ENCODE measurements at places on chromosomes 3 and 15.
A peak's percentile ranks its signal among the peaks of the same experiment; 100 is the strongest.

DNA sequence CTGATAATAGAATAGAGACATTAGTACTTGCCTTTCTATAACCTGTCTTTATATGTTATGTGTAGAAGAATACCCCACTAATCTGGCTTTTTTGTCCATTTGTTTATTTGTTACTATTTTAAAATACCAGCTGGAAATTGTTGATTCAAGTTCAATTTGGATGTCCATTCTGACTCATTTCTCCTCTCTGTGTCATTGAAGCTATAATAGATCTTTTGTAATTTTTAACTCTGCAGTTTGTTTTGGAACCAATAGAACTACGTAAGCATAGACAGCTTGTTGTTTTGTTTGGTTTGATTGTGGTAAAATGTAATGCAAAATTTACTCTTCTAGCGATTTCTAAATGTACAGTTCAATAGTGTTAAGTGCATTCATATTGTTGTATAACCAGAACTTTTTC, 390.4 kb downstream of the ZIC1 start:
- DNase-seq, result no peak

- DNase-seq, result no peak
These were observed 50.6 kb downstream of the ARHGEF3 start for GRCh38 chr3:56751056-56751707.

GRCh38 chr3:54954022-54954421, 26.2 kb upstream of the LRTM1 start:
- DNase-seq, result no peak

- DNase-seq, result no peak
These were observed 33.5 kb downstream of the RPL22L1 start for GRCh38 chr3:170836491-170836890.

DNA sequence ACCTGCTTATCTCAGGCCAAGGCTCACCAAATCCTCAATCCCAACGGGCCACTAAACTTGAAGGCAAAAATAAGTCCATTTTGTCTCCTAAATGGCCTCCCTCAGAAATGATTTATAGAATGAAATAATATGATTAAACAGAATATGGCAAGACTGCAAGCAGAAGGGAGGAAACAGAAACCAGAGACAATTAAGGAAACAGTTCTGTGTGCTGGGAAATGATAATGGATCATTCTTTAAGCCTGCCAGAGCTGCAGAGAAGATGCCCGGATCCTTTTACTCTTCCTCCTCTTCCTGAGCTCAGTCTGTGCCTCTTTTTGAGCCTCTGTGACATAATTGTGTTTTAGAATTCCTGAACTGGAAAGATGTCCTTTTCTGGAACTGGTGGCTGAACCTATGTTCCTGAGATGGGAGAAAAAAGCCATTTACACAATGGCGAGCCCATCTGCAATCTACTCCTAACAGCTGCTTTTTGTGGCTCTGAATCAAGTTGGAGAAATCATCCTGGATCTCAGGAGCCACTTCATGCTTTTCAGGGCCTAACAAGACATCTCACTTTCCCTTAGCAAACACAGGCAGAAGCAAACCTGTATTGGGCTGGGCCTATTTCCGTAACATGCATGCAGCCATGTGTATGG, 2.8 kb upstream of the ABHD2 start:
- DNase-seq, result peak; percentile 8

- DNase-seq, result no peak
These were observed 41.6 kb upstream of the DUSP7 start for GRCh38 chr3:52097851-52098507.

GRCh38 chr3:136078421-136079364, 113.2 kb downstream of the PPP2R3A start:
- peak; percentile 4 for DNase-seq

GRCh38 chr3:33428734-33429133, 11.5 kb downstream of the UBP1 start:
- no peak for DNase-seq

DNA sequence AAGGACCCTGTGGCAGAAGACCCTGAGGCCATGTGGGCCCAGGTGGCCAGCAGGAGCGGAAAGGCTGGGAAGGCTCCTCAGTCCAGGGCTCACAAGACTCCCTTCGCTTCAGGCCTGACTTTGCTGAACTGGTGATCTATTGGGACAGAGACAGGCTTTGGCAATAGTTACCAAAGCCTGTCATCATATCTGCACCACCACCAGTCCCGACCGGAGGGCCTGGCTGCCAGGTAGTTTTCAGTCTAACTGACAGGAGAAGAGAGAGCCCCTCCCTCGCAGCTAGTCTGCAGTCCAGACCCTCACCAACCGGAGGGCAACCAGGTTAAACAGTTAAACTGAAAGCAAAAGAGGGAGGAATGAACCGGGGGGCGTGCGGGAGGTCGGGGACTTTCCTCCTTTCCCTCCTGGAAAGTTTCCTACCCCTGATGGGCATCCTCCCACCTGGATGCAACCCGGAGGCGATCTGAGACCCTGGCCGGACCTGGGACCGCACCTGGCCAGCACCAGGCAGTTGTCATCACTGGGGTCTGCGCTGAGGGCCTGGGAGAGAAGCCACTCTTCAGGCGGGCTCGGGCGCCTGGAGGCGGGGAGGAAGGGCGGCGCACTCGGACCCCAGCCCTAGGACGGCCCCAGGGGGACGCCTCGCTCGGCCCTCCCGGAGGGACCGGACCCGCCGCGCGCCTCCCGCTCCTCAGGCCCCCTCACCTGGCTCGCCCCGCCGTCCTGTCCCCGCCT, 435 bp downstream of the RAB27A start:
- no peak for DNase-seq

GRCh38 chr3:115792206-115792955, 169.1 kb downstream of the GAP43 start:
- DNase-seq, result no peak

DNA sequence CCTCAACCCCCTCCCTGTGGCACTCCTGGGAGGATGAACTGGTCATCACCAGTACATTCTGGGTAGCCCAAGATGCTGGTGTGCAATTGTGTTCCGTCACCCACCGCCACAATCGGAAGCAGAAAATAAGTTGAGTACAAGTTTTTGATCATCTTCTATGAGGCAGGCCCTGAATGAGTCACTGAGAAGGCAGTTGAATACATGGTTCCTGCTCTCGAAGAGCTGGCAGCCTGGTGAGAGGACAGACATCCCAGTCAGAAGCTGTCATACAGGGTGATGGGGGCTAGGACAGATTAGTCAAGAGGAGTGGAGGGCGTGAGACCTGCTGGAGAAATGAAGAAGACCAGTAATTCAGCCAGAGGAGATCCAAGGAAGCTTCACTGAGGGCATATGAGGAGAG, 6.2 kb downstream of the CEMIP start:
- no peak for DNase-seq

- no peak for DNase-seq
These were observed 87.7 kb downstream of the ETFA start for GRCh38 chr15:76223521-76223920.

DNA sequence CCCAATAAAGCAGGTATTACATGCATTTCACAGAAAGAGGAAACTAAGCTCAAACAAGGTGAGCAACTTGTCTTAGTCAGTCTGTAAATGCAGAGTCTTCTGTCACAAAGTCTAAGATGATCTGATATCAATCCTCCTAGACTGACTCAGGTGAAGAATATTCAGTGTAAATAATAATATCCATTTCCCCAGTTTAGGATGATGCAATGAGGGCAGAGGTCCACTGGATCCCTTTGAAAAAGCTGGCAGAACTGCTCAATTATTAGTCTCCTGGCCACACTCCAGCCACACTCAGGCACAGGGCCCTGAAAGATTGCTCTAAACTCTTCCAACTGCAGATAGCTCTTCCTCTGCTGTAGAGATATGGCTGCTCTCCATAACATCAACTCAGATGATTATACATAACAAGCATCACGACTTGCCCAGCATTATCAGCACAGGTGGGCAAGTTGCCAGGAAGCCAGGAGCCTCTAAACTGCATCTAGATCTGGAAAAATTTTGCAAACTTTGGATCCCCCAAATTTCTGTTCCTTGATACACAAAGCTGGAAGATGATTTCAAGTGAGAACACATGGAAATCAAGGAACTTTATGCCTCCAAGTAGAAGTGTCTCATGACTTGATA, 129.8 kb upstream of the CPNE4 start:
- DNase-seq, result no peak

DNA sequence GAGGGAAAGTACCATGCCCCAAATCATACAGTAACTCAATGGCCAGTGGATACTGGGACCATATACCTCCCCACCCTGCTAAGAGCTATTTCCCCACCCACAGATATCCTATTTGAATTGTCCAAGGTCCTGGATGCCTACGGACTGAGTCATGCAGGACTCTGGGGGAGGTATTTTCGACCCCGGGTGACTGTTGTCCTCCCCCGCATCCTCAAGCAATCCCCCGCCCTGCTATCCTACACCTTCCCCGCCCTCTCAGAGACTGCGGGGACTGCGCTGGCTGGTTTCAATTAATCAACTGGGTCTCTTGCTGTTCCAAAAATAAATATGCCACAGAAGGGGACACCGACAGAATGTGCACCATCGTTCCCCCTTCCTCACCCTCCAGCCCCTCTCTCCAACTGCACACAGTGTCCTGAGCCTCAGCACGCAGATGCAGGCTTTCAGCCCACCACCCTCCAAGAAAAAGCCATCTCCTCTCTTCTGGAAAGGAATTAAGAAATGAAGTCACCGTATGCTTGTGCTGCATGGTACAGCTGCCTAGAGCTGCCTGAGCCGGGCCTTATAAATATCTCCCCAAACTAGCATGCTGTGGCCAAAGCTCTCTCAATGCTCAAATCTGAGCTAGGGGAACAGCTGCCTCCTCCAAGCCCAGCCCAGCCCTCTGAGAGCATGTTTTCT, 8.1 kb downstream of the CAV3 start:
- no peak for DNase-seq

GRCh38 chr3:30231277-30232141, 374.9 kb upstream of the TGFBR2 start:
- DNase-seq, result no peak

GRCh38 chr3:34261001-34261385, 462.6 kb downstream of the PDCD6IP start:
- no peak for DNase-seq

GRCh38 chr15:66779331-66780009, 77.4 kb downstream of the SMAD6 start:
- DNase-seq, result no peak

DNA sequence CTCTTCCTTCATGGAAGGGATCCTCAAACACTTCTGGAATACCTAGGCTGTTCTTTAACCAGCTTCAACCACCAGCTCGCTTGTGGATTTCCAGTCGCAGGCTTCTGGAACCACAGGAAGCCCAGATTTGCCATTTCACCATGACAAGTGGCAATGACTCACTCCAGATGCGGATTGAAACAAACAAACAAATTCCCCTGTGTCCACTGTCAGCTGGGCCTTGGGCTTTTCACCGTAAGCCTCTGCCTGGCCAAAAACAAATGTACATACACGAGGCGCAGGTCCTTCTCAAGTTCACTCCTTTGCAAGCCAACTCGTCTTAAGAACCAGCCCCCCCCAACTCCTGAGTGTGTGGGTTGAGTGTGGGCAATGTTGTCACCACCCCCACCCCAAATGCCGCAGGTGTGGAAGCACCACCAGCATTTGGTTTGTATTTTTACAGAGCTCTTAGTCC, 8.8 kb downstream of the BCL6 start:
- DNase-seq, result no peak

DNA sequence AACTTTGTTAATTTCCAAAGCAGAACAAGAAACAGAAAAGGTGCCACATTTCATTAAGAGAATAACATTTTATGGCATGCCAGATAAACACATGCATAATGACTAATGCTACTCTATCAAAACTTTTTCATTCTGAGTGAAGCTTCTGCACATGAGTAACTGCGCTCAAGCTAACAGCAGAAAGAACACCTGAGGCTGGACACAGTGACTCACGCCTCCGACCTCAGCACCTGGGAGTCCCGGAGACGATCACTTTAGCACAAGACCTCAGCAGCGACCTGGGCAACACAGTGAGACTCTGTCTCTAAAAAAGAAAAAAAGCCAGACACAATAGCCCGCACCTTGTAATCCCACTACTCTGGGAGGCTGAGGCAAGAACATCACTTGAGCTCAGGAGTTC, 70.6 kb downstream of the ACAP2 start:
- no peak for DNase-seq

GRCh38 chr3:8336456-8336855, 165.2 kb upstream of the LMCD1 start:
- DNase-seq, result no peak

DNA sequence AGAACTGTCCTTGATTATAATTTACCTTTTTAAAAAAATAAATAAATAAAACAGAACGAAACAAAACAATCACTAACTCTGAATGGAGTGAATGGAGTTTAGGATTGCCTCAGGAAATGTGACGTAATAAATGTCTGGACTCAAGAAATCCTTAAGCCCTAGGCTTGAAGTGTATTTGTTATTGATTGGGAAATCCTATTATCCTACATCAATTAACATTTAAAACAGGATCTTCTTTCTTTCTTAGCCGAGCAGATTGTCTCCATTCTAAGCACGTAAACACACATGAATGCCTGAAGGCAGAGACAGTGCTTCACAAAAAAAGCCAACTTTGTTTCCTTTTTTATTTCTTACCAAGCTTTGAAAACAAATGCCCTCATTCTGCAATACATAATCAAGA, 33.4 kb downstream of the KAT2B start:
- no peak for DNase-seq

DNA sequence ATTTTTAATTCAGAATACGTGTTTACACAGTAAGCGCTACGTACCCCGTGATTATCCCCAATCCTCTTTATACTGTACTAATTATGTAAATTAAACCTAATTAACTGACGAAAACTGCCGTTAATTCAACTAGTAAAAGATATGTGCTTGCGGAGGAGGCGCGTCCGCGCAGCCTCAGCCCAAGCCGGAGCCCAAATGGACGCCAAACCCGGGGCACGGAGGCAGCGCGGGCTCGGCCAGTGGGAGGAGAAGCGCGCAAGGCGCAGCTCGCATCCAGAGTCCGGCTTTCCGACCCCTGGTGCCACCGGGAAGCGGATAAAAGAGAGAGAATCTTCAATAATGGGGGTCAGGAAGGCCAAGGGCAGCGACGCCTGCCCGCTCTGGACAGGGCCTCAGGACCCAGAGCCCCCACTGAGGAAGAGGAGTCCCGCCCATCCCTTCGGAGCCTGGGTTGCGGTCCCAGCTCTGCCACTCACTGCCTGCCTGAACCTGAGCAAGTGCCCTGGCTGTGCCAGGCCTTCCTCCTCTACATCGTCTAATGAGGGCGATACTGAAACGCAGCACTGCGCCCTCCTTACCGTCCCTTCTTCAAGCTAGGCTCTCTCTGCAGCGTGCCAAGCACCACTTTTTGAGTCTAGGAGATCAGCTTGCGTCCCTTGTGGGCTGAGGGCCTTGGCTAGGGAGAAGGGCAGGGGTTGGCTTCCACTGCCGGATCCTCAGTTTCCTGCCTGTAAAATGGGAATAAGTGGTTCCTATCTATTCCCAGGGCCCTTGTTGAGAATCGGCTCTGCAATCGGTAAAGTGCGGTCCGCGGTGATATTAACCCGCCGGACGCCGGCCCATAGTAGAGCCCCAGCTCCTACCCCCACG, 5.0 kb upstream of the SKOR1 start:
- DNase-seq, result no peak

DNA sequence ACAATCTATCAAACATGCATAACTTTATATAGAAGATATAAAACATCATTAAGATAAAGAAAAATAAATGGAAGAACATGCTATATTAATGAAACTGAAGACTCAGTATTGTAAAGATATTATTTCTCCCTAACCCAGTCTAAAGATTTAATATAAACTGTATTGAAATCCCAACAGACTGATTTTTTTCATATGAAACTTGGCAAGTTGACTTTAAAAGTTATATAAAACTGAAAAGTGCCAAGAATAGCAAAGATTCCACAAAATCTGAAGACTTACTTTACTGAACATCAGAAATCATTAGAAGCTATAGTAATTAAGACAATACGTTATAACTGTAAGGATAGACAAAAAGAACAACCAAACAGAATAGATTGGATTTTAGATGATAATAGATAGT, 531.3 kb upstream of the MCTP2 start:
- no peak for DNase-seq
